ENCODE measurements at places on chromosomes 11 and 22.

DNA sequence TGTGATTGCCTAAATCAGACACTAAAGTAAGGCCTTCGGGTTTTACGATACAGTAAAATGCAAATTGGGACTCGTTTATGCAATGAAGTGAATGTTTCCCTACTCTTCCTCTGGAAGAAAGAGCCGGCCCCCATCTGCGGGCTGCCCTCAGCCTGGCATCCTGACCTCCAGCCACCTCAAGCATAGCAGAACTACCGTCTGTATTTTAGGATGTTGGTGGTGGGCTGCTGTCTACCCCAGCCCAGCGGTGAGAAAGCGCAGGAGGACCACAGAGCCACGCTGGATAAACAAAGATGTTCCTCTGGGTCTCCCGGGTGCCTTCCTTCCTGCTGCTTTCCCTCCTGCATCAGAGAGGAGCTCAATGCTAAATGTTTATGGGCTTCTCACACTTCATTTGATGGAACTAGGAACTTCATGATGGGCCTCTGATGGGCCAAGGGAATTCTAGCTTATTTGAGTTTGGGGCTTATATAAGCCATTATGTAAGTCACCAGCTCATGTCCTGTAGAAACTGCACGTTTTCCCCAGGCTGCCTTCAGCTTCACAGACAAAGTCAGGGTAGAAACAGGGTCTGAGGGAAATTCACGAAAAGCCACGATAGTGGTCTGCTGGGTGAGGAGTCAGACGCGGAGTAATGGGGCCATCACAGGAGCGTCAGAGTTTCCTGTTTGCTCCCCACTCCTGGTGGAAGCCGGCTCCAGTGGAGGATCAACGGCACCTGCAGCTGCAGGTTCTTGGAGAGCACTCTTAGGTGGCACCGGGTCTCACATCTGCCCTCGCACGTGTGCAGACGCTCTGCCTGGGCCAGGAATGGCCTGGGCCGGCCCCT is 287.4 kb downstream of the BRD1 start:
- no peak for DNase-seq

GRCh38 chr11:58771458-58771855 is 39.7 kb upstream of the GLYAT start:
- no peak for DNase-seq

DNA sequence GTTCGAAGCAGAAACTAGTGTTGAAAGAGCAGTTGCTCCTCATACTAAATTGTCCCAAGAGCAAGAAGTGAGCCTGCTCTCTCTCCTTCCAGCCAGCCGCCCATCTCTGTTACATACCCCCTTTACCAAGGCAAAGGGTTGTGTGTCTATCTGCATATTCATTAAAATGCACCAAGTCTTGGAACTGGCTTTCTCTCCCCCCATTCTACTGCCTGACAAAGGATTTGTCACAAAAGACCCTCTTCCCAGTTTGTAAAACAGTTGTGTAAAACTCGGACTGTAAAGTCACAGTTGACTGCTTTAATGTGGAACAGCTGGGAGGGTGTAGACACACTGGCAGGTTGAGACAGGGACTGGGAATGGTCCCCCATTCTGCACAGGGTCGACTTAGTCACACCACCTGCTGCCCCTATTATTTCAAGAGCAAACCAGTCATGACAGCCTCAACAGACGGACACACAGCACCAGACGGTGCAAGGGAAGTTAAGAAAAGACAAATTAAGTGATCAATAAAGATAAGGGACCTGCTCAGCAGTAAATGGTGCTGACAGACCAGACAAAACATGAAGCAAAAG is 60.0 kb upstream of the HTATIP2 start:
- no peak for DNase-seq

- no peak for DNase-seq
Measured at GRCh38 chr11:80024119-80024518, 583.3 kb upstream of the TENM4 start.

DNA sequence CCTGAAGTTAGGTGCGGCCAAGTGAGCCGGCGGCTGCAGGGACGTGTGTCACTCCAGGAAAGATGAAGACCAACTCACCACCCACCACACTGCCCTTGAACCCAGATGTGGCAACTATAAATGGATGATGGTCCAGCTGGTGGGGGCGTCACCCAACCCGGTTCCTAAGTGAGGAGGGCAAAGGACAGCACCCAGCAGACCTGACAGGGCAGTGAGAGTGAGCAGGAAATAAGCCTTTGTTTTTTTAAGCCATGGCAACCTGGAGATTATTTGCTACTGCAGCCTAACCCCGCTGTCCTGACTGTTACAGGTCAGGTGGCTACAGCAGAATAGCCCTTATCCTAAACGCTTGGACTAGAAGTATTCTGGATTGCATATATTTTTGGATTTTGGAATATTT is 228.9 kb downstream of the CTTN start:
- no peak for DNase-seq

DNA sequence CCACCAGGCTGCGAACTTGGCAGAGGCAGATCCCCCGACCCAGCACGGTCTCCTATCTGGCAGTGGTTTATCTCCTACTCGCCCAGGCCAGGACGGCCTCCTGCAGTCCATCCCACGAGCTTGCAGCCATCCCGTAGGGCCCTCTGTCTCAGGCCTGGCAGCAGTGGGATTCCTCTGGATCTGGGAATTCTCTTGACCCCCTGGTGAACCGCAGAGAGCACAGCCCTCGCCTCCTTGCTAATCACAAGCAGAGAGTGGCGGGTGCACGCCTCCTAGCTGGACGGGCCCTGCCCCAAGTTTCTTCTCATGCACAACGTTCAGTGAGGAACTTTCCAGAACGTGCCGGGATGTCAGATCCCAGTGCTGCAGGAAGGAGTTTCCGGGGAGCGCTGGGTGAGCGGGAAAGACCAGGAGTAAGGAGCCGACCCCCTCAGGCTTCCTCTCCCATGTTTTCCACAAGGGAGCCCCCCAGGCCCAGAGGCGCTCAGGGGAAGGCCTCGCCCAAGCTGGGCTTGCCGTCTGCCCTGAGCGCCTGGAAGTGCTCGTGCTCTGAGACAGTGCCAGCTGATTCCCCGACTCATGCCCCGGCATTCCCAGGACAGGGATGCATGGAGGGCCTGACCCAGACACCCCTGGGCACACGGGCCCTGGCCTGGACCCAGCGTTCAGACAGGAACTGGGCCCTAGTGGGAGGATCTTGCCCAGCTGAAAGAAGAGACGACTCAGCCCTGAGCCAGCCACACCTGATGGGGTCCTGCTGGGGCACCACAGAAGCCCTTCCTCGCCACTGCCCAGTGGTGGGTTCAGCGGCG is 24.6 kb downstream of the IGF2 start:
- DNase-seq, result no peak

DNA sequence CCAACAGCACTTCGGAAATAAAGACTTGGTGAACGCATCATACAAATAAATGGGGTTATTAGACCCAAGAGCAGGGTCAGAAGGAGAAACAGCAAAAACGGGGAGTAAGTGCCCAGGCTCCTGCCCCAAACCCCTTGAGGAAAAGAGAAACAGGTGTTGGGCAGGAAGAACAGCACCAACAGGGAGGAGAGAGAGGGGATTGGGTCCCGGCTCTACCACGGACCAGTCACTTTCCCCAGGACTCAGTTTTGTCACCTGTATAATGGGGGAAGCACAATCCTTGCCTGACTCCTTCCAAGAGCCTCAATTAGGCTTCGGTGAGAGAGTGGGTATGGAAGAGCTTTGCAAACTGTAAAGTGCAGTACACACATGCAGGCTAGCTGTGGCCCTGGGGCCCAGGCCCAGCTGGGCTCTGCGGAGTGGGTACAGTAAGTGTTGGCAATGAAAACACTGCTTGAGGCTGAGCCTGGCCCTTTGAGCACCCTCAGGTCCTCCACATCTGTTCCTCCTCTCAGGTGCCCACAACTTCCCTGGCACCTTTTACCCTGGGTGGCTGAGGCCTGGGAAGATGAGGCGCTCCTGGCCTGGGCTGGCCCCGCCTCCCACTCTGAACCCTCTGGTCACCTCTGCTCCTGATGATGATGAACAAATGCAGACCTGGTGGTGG is 8.9 kb downstream of the SLC29A2 start:
- no peak for DNase-seq

GRCh38 chr11:115657586-115657985 is 153.4 kb upstream of the CADM1 start:
- DNase-seq, result no peak

DNA sequence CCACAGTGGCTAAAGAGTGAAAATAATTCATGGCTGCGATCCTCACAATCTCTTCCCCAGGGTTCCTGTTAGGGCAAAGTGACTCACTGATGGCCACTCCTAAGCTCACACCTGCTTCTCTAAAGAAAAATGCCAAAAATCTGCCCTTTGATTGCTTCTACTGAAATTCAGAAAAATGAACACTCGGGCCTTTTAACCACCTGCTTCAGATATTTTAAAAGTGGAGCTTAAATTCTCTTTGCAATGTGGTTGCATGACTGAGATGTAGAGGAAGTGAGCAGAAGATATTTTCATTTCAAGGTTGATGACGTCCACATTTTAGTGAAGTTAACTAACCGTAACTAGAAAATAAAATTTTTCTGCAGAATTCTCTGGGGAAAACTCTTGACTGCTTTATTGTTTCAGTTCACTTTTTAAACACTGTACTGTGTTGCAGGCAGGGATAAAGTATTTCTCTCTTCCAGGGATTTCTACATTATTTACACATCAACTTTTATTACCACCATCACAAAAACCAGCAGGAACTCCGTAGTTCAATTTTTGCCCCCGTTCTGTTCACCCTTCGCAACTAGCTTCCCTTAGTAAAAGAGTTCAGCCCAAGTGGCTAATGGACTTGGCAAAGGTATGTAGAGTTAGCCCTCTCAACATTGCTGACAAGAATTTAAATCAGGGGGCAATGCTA is 8.5 kb downstream of the RAB30 start:
- no peak for DNase-seq

GRCh38 chr11:96459751-96460150 is 69.9 kb downstream of the JRKL start:
- DNase-seq, result no peak

DNA sequence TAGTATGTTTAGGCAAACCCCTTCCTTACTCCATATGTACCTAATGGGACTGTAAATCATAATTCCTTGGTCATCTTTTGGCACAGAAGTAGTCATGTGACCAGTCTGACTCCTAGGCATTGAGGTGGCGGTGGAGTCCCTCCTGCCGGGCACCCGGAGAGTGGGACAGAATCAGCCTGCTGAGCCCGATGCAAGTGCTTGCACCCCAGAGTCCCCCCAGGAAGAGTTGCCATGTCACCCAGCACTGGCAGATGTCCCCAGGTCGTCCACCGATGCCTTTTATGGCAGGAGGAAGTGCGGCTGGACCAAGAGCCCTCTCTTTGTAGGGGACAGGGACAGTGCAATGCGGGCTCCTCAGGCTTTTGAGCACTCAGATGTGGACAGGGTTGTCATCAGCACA is 500.3 kb downstream of the NELL1 start:
- no peak for DNase-seq

DNA sequence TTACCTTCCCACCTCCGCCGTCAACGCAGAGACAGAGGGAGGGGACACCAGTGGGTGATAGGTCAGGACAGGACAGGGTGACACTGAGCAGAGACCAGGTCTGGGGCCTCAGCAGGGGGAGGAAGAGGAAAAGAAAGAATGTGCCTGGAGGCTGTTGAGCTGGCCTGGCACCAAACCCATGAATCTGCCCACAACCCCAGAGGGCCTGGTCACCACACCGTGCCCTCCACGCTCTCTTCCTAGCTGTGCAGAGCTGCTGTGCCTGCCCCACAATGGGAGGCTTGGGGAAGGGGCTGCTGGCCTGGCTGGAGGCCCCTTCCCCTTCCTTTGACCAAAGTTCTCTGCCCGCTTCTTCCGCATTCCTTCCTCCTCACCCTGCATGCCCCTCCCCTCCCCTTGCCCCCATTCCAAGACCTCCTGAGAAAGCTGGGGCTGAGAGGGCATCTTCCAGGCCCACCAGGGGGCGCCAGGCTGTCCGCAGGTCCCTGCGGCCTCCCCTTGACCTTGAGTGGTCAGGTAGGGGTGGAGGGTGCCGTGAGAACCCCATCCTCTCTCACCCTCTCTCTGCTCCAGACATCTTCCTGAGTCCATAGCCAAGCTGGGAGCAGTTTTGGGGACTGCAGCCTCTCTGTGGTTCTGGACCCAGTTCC is 11.0 kb upstream of the CACNA1I start:
- peak; percentile 19 for DNase-seq

DNA sequence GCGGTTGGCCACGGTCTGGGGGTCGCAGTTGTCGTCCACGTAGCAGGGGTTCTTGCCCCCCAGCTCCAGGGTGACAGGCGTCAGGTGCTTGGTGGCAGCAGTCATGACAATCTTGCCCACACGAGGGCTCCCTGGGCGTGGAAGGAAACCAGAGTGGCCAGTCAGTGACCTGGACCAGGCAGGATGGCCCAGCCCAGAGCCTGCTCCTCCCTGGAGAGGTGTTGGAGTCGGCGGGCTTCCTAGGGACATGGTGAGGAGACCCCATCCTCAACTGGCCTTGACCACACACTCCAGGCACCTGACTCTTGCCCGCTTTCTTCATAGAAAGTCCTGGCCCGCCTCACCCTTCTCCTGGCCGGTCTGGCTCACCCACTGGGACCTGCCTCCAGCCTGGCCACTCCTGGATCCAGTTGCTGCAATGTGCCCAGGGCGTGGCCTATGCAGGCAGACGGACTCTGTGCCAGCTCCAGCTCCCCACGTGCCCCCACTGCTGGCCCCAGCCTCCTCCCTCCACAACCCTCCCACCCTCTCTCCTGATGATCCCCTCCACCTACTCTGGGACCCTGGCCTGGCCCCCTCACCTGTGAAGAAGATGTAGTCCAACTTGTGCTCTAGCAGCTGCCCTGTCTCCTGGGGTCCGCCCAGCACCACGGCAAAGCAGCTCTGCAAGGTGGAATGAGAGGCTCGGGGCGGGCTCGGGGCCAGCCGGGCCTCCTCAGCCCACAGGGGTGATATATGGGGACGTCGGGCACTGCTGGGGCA is 8.7 kb downstream of the ALDH3B2 start:
- DNase-seq, result no peak

DNA sequence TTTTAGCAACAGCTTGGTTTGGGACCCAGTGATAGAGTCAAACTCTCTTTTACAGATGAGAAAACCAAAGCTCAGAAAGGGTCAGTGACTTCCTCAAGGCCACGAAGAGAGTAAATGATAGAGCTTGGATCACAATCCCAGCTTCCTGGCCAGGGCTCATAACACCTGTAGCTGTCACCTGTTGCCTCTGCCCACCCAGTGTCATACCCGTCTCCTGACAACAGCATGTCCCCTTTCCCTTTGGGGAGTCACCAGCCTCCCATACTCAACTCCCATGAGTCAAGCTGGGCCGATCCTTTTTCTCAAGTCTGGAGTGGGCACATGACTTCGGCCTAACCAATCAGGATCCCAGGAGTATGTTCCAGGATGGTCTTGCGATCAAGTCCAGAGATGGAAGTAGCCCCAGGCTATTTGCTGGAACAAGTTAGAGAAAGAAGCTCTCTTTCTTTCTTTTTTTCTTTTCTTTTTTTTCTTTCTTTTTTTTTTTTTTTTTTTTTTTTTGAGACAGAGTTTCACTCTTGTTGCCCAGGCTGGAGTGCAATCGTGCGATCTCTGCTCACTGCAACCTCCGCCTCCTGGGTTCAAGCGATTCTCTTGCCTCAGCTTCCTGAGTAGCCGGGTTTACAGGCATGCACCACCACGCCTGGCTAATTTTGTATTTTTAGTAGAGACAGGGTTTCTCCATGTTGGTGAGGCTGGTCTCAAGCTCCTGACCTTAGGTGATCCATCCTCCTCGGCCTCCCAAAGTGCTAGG is 27.8 kb upstream of the MYH9 start:
- no peak for DNase-seq

Data from activated CD4-positive, alpha-beta T cell treated with anti-CD3 and anti-CD28 coated beads, Interleukin-2, amount 50 U/mL, for 48 hours (primary cell).